HT-29 (cell line): ENCODE measurements at places on chromosomes 16 and 17. TPM values are rescaled to one million over a fixed set of nuclear protein-coding genes. Genes with fewer than 3 reads are reported as not detected.
A peak's percentile ranks its signal among the peaks of the same experiment; 100 is the strongest.

DNA sequence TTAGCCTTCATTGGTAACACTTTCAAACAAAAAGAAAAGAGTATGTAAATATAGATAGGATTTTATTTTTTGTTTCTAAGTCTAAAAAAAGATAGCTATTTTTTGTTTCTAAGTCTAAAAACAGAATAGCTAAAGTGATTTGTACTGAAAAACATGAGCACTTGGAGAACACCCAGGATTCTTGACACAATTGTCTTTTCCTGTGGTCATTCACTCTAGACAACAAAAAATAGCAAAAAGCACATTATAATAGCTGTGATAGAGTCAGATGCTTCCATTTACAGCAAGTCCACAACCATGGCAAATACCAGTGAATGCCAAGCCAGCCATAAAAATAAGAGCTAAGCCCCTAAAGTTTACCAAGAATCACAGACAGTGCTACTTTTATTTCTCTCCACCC lies 36.7 kb downstream of the SKAP1 start:
- DNase-seq, result no peak

- no peak for DNase-seq
These were observed 613.7 kb downstream of the TMEM114 start for GRCh38 chr16:7976563-7976962.

GRCh38 chr16:3935921-3936320 lies 55.4 kb upstream of the CREBBP start:
- no peak for DNase-seq

GRCh38 chr16:2983706-2984136 lies 3.5 kb upstream of the PKMYT1 start:
- peak; percentile 77 for DNase-seq

Gene UMOD
- not detected in 2 replicates for total RNA-seq

Gene RAMP2
- total RNA-seq, result not detected in 2 replicates

Gene C17orf50
- not detected in 2 replicates for total RNA-seq
